ENCODE measurements at places on chromosomes 5 and 9.

DNA sequence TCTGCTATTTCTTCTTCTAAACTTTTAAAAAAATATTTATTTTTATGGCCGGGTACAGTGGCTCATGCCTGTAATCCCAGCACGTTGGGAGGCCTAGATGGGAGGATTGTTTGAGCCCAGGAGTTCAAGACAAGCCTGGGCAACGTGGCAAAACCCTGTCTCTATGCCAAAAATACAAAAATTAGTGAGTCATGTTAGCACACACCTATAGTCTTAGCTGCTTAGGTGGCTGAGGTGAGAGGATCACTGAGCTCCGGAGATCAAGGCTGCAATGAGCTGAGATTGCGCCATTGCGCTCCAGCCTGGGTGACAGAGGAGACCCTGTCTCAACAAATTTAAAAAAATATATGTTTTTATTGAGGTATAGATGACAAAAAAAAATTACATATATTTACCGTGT is 5.6 kb downstream of the AP3S1 start:
- no peak for DNase-seq

- DNase-seq = peak; percentile 83
These were observed 35.5 kb downstream of the OLFML2A start for GRCh38 chr9:124812441-124812876.

DNA sequence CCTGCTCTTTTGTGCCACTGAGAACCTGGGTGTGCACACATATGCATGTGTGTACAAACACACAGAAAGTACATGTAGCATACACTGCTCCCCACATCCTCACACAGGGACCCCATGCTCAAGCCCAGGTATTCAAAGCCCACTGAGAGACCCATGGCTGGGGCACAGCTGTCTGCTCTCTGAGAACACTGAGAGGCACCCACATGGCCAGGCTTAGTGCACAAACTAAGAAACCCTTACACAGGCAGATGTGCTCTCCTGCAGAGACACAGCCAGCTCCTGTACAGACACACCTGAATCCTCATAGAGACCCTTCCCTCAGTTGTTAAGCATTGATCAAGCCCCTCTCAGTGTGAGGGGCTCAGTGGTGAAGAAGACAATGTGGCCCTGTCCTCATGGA is 92.5 kb downstream of the CACNA1B start:
- peak; percentile 31 for DNase-seq

- no peak for DNase-seq
These were observed 150.3 kb downstream of the CDH18 start for GRCh38 chr5:19837536-19838174.

DNA sequence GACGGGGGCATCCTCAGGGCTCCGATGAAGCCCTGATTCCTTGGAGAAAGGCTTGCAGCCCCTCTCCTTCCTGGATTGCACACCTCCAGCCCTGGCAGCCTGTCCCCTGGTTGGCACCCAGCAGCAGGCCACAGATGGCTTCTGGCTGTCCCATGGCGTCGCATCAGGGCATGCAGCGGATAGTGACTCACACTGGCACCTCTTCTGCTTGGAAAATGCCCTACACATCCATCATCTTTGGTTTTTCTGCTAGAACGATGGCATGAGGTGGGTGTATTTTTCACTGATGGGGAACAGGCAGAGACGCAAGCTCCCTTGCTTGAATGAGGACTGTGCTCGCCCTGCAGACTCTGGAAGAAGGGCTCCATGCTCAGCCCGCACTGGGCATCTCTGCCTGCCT is 23.2 kb upstream of the IER5L start:
- no peak for DNase-seq

DNA sequence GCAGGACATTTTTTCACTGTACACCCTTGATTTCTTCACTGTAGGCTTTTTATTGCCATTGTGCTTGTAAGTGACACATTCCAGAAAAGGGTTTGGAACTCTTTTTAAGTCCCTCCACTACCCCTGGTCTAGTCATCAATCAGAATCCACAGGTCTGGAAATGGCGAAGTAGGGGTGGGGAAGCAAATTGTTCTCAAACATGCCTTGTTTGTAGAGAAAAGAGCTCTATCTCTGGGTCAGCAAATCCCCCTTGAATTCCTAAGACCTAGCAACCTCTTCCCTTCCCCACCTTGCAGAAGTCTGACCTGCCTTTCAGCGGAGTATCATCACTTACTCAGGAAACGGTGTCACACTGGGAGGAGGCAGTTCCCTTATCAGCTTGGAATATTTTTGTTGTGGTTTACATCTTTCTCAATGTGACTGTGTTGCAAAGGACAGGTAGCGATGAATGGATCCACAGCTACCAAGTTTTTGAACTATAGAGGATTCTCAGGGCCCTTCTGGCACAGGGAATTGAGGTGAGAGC is 3.2 kb downstream of the SH3RF2 start:
- no peak for DNase-seq

DNA sequence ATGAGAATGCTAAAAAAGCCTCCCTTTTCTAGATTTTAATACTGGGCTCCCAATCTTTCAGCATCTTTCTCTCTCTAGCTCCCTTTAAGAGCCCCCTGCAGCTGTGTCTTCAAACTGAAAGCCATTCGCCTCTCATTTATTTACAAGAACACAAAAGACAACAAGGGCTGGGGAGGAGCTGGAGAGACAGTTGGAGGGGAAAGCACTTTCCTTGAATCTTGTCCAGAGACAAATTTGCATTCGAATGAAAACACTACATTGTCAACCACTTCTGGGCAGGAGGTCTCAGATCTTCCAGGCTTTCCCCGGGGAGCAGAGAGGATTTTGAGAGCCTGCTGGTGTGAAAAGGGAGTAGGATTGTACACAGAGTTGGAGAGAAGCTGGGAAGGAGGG is 518.3 kb downstream of the CTNND2 start:
- DNase-seq = no peak

DNA sequence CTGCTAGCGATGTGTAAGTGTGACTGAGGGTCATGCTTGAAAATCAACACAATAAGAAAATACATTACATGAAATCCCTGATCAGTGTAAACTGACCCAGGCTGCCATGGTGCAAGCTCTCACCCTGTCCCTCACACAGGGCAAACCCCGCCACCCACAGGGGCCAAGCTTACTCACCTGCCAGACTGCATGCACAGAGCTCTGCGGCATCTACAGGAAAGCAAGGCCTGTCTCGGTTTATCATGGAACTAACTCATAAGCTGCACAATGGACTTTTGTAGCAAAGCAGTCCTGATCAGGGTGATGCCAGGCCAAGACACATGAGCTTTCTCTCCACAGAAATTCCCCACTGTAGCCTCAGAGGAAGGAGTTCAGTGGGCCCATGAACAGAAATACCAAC is 9.7 kb downstream of the IPPK start:
- peak; percentile 26 for DNase-seq

DNA sequence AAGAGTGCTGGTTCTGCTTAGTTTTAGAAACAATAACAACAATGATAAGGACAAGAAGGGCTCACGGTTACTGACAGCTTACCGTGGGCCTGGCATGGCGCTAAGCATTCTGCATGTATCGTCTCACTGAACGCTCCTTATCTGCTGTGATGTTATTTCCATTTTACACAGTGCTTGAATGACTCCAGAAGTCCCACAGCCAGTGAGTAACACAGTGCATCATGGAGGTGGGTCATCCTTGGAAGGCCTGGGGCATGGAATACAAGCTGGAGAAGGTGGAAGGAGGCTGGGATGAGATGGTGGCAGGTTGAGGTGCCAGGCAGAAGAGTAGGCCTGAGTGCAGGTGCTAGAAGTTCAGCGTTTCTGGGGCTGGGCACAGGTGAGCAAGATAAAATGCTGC is 36.5 kb upstream of the FAT2 start:
- no peak for DNase-seq

DNA sequence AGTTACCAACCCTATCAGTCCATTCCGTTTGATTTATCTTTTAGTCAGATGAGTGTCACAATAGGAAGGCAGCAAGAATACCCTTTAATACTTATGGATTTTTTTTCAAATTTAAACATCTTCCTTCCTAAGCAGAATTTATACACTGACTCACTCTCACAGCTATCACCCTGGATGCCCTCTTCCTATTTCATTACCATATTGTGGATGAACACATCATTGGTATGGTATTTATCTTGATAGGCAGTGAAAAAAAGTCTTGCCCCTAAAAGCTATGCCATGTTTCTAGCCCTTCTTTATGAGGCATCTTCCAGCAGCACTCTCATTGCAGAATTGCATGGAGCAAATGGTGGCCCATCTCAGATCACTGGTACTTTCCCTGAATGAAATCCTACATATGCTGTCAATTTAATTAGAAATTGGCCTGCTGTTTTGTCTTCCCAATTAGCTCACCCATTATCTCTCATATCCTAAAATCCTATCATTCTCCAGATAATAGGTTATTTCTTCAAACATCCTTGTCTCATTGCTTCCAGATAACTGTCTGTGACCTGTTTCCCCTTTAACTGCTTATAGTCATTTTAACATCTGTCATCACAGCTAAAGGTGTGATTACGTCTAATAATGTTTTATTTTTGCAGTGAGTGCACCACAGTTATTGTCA is 433.5 kb upstream of the POU5F2 start:
- DNase-seq = no peak

GRCh38 chr9:132787748-132788159 is 90.3 kb downstream of the AK8 start:
- DNase-seq = no peak

DNA sequence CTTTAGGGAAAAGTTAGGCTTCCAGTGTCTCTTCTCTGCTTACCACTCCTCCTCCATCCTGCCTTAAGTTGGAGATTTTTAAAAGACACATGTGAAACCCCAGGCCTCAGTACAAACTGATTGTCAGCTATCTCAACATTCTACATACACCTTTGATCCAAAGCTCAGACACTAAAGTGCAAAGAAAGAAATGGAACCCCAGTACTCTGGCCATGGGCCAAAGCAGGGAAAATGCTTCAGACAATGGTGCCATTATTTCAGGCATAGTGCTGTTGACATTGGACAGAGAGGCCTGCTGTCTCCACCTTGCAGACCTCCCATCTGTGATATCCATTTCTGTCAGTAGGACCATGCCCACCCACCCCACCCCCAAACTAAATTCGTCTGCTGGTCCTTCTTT is 49.1 kb downstream of the G3BP1 start:
- DNase-seq = no peak

- DNase-seq = no peak
These were observed 268.2 kb upstream of the TAS2R1 start for GRCh38 chr5:9898319-9898718.

- no peak for DNase-seq
These were observed 33.2 kb downstream of the TARS1 start for GRCh38 chr5:33474004-33474403.

DNA sequence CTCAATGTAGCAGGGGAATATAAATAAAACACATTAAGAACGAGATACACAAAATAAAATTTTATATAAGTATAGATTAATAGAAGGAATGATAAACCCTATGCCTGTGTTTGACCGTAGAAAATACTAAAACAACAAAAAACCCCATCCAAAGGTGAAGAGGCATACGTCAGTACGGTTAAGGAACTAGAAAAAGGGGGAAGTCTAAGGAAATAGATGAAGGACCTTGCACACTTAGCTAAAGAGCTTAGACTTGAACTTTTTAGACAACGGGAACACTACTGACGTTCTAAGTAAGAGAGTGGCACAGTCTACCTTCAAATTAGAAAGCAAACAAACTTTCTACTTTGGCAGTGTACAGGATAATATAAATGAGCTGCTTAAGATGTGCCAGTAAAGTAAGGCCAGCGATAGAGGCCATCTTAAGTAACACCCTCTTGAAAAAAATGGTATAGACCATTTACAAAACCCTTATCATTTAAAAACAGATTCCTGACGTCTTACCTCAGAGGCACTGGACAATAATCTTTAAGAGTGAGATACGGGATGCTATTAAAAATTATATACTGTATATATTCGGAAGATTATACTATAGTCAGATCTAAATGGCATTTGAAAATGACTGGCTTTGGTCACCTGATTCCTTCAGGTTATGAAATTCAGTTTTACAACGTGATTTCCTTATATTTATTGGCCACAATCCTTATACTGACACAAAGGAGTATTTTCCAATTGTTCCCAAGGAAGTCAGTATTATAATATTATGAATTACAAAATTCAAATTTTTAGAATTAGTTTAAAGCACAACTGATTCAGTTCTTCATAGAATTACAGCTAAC is 8.5 kb downstream of the PANK3 start:
- no peak for DNase-seq

DNA sequence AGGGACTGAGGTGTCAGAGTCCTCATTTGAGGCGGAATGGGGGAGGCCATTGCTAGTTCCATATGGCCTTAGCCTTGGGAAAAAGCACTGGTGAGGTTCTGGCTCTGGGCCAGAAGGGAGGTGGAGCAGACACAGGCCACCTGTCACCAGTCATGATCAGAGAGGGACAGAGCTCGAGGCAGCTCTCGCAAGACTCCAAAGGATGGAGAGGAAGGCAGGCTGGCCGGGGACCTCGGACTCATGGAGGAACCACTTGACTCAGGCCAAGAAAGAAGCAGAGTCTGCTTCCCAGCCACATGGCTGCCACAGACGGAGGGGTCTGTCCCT is 29.2 kb upstream of the NSMF start:
- no peak for DNase-seq

- DNase-seq = peak; percentile 79
These were observed at the start of gene CDH18 for GRCh38 chr5:19987612-19988361. Gene CDH18 (minus strand): TSS chr5:19988200. CDS start chr5:19838986, 149,214 bp downstream.

DNA sequence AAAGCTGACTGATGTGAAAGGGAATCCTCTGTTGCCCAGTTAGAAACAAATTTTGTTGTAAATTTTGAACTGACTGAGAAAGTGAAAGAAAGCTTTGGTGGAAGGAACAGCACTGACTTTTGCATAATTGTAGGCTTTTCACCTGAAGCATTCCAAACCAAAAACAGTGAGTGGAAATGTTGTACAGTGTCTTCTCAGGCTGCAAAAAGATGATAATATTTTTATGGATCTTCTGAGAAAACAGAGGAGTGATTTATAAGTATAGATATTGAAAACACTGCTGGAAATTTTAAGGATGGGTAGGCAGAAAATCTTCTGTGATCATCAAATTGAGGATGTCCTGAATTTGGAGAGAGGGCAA is 40.0 kb downstream of the LURAP1L start:
- DNase-seq = no peak

- no peak for DNase-seq
These were observed 178.3 kb downstream of the DEPDC1B start for GRCh38 chr5:60521376-60522291.

- DNase-seq = peak; percentile 70
These were observed 6.0 kb downstream of the BRD3 start for GRCh38 chr9:134061688-134062371.

GRCh38 chr5:72134226-72134899 is 27.1 kb downstream of the MAP1B start:
- no peak for DNase-seq

GRCh38 chr9:108933231-108933717 is 650 bp downstream of the ELP1 start:
- no peak for DNase-seq

- DNase-seq = no peak
These were observed 117.6 kb upstream of the ANKRD55 start for GRCh38 chr5:56350597-56351170.

DNA sequence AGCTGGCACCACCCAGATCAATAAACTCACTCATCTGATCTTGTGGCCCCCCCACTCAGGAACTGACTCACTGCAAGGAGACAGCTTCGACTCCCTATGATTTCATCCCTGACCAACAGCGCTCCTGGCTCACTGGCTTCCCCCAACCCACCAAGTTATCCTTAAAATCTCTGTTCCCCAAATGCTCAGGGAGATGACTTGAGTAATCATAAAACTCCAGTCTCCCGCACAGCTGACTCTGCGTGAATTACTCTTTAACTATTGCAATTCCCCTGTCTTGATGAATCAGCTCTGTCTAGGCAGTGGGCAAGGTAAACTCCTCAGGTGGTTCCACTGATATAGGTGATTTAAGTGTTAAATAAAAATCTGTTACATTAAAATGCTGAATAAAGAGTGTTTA is 1.9 kb upstream of the TRIM32 start:
- no peak for DNase-seq

Measured in left forelimb (tissue), 1 donor.